ENCODE measurements at places on chromosomes 2 and 18. TPM values are rescaled to one million over a fixed set of nuclear protein-coding genes. Genes with fewer than 3 reads are reported as not detected.

The RGPD3 gene
- total RNA-seq = 0.32 TPM

The TANC1 gene
- total RNA-seq = 53.0 TPM

The COL5A2 gene
- 151 TPM for total RNA-seq

The BCL11A gene
- total RNA-seq = under 0.01 TPM

The DLX2 gene
- not detected for total RNA-seq

The CHPF gene
- 0.97 TPM for total RNA-seq

The GLI2 gene
- 0.30 TPM for total RNA-seq
